ENCODE measurements at places on chromosomes 1 and 21.

GRCh38 chr1:203144661-203145060, 17.1 kb downstream of the ADORA1 start:
- DNase-seq = no peak

GRCh38 chr1:57060451-57060850, 94.6 kb upstream of the C8B start:
- no peak for DNase-seq

GRCh38 chr1:47948126-47948525, 49.1 kb downstream of the TRABD2B start:
- no peak for DNase-seq

DNA sequence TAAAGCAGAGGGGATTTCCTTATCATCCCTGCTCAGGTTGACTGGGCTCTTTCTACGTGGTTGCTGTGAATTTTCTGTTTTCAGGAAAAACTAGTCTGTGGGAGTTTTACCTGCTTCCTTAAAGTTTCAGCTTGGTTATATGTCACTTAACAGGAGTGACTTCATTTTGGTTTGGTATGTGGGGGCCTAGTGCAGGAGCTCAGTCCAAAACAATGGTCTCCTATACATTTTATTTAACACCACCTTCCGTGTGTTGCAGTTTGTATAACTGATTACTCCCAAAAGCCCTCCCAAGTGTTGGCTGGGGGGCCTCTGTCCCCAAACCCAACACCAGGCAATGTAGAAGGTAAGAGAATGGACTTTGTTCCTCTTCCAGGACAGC, 5.3 kb downstream of the IL23R start:
- no peak for DNase-seq

DNA sequence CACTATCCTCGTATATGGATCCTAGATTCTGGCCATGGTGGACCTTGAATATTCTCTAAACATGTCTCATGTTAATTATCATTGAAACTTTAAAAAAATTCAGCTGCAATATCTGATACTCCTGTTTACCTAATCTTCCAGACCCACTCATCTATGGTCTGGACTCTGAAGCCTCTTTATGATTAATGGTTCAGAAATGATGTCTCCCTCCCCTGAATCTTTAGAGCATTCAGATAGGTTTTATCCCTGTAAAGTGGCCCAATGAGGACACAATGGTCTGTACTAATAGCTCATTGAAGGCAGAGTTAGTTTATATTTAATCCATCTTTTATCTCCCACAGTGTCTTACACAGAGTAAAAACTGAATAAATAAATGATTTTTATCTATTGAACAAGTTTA, 53.0 kb upstream of the DUSP10 start:
- no peak for DNase-seq

- DNase-seq = no peak
Observed at GRCh38 chr1:44405798-44406736, 1.0 kb downstream of the RNF220 start.

DNA sequence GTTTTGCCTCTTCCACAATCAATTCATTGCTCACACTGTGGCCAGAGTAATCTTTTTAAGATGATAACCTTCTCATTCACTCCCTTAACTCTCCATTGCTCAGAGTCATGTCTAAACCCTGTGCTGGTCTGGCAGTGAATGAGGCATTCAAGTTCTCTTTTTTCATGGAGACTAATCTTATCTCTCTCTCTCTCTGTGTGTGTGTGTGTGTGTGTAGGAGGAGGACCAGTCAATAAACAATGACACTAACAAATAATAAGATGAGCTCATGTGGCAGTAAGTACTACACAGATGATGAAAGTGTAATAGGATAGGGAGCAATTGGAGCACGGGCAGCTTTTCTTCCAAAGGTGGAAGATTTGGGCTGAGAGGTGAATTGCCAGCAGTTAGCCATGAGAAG, 122.0 kb upstream of the B3GALT2 start:
- no peak for DNase-seq

GRCh38 chr1:33599516-33600115, 127.2 kb downstream of the ZSCAN20 start:
- no peak for DNase-seq

DNA sequence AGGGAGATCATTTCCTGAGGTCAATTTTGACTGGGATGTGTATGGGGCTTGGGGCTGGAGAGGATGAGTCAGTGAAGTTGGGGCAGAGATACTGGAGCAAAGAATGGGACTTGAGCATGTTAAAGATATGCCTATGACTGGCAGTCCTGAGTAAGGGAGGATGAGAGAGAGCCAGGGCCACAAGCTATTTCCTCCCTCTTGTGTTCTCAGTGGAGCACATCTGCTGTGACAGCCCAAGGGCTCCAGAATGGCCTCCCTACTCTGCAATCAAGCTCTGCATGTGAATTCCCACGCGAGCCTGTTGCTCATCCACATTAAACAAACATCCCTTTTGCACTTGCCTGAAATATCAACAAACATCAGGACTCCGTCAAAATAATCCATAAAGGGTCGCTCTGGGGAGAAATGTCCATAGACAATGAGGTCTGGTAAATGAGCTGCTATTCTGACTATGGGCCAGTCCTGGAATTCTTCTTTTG, 9.2 kb downstream of the ADCY10 start:
- no peak for DNase-seq
